ENCODE measurements at places on chromosomes 11 and 22.

DNA sequence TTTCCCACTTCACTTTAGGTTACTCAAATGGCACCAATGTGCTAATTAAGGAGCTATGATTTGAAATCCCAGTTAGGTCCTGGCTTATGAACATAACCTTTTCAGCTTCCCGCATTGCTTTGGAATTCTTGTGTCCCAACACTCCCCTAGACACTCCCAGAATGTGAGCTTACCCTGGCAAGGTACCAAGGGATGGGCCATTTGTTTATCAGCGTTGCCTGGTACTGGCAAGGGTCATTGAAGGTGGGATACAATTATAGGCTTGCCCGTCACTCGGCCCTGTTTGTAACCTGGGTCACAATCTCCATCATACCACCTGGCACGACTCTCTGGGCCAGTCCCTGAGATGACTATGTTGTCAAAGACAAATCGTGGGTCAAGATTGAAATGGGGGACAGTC is 5.4 kb downstream of the CSRP3 start:
- DNase-seq: no peak

DNA sequence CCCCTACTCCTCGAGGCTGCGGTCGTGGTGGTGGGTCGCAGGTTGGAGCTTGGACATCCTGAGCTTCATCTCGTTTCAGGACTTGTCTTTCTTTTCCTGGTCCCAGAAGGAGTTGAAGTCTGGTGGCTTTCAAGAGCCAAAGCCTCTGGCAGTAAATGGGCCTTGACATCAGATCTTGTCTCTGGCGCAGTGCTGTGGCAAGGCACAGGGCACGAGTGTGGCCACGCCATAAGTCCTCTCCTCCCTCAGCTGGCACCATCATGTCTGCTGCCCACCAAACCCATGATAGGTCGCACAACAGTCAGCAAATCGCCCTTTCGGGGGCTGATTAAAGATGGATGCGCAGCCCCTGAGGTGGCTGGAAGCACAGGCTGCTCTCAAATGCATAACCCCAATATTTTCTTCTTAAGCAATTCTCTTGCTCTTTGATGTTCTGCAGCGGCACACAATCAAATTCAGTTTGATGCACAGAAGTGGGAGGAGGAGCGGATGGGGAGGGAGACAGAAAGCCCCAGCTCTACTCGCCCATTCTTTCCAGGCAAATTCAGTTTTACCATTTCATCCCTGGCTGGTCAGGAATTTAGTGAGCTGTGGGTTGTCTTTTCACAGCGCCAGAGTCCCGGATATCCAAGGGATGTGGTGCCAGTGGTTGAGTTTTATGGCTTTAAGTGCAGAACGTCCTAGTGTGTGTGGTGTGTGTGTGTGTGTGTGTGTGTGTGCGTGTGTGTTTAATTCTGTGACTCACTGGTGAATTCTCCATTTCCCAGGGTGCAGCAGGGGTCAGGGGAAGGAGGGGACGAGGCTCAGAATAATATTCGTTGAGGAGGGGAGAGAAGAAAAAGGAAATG is 162.0 kb downstream of the DSCAML1 start:
- DNase-seq: no peak

DNA sequence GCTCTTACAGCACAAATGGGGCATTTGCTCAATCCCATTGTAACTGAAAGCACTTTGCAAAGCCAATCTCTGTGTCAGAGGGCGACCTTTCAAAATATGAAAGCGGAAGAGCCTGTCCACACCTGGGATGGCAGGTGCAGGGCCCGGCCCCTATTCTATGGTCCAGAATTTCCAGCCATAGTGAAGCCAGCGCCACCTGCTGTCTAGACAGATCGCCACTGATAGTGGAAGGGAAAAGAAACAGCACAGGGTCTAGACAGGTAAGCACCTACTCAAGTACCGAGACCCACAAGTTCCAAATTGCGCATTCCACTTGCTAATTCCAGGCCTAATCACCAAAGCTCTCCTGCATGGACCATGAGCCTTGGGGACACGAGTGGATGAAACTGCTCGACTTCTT is 141.4 kb downstream of the NTM start:
- no peak for DNase-seq

DNA sequence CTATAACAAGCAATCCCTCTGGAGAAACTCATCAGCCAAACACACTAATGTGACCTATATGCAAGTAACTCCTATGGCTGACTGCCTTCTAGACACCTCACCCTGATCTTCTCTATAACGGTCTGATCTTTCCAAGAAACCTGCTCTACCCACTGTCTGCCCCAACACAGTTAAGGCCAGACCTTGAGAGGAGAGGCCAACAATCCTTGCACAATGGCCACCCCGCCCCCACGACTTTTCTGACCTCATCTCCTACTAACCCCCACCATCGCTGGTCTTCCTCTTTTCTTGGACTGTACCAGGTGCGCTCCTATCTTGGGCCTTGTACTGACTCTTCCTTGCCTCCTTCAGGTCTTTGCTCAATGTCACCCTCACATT is 12.5 kb downstream of the HIRA start:
- DNase-seq: no peak

GRCh38 chr22:45318558-45319323 is 9.0 kb downstream of the FAM118A start:
- peak; percentile 4 for DNase-seq

- DNase-seq: no peak
Observed at GRCh38 chr11:120651836-120652235, 140.3 kb downstream of the GRIK4 start.

GRCh38 chr11:123406441-123407129 is 23.5 kb upstream of the GRAMD1B start:
- no peak for DNase-seq

DNA sequence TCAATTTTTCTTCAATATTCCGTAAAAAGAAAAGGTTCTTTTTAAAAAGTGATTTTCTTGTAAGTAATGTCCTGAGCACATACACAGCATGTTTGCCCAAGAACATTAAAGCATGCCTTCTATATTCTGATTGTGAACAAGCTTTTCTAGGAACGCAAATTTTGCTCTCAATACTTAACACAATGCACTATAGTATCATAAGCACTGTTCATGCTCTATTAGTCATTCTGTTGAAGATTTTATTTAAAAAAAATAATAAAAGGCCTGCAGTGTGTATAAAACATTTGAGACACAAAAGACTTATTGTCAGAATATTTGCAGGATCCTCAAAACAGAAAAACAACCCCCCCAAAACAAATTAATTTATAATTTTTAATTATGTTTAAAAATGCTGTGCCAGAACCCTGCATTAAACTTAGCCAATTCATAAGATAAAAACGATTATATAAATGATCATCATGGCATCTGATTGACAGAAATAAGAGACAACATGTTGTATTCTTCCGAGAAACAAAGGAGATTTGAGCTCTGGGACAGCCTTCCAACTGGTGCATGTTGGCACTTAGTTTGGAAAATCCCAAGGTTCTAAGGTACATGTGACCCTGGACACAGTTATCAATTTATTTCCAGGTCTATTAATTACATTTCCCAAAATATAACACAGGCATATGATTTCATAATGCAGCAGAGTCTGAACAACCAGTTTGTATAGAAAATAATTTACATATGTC is 13.1 kb downstream of the MTMR2 start:
- DNase-seq: no peak
